ENCODE measurements at places on chromosomes 1 and 21. TPM values are rescaled to one million over a fixed set of nuclear protein-coding genes. Genes with fewer than 3 reads are reported as not detected.

PCP4 gene
- not detected for total RNA-seq

PLXNA2 gene
- 142 TPM for total RNA-seq

LELP1 gene
- not detected for total RNA-seq

CHODL gene
- 0.06 TPM for total RNA-seq

PRCC gene
- 51.5 TPM for total RNA-seq

- no peak for DNase-seq
Observed at GRCh38 chr1:175656416-175656815, 87.0 kb downstream of the TNR start.

DNA sequence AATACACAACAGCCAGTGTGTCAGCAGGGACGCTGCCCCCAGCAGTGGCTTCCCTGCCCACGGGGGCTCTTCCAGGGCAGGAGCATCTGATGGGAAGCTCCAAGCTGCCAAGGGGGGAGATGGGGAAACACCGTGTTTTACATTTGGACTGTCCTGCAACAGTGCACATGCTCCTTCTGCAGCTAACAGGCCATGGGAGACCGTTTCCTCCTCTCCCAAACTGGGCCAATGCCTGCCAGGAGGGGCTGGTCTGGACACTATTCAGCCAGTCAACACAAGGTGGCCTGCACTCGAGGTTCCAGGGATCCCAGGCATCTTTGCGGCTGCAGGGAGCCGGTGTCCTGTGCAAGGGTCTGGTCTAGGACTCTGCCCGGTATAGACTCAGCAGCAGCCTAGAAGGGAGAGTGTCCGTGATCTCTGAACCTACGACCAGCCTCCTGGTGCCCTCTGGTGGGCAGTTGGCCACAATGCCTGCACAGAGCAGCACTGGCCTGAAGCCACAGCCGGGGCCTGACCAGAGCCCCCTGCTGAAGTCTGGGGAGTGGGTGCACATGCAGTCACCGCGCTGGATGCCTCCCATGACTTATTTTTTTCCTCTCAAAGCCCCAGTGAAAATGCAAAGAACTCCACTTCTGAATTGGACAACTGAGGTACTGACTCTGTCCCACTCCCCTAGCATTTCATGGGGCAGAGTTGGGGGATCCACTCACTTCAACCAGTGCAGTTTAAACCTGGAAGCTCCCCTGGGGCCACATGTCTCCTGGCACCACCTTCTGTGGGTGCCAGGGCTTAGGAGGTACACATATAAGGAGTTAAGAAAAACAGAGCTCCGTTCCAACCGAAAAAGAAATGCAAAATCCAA lies 33.3 kb downstream of the RCC2 start:
- no peak for DNase-seq

DNA sequence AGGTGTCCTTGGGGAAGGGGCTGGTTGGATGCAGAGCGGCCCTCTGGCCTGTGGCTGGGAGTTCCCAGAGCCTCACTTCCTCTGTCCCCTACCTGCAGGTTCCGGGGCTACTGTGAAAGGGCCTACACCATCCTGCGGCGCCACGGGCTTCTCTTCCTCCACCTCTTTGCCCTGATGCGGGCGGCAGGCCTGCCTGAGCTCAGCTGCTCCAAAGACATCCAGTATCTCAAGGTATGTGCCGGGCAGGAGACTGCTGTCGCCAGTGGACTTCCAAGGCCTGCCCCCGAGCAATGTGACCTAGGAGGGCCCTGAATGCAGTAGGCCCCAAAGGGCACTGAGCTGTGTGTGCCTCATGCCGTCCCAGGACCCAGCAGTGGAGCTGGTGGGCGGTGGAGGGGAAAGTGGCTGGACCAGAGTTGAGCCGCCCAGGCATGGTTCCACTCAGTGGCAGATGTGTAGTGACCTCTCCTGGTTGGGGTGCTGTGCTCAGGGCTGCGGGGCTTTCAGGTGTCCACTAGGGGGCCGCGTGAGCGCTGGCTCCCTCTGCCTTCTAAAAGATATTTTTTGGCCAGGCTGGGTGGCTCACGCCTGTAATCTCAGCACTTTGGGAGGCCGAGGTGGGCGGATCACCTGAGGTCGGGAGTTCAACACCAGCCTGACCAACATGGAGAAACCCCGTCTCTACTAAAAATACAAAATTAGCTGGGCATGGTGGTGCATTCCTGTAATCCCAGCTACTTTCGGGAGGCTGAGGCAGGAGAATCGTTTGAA lies 73.4 kb downstream of the PIK3CD start:
- DNase-seq, result no peak

DNA sequence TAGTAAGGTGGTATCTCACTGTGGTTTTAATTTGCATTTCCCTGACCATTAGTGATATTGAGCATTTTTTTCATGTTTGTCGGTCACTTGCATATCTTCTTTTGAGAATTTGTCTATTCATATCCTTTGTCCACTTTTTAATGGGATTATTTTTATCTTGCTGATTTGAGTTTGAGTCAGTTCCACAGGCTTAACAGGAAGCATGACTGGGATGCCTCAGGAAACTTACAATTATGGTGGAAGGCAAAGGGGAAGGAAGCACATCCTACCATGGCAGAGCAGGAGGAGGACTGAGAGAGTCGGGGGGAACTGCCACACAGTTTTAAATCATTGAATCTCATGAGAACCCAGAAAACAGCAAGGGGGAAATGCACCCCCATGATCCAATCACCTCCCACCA lies 51.1 kb downstream of the ODF2L start:
- no peak for DNase-seq

GRCh38 chr1:186568221-186568620 lies 107.3 kb upstream of the PDC start:
- DNase-seq, result no peak

- no peak for DNase-seq
Observed at GRCh38 chr1:203598752-203599151, 27.9 kb upstream of the ATP2B4 start.

Data from glomerular endothelial cell (primary cell).